ENCODE measurements at places on chromosomes 12 and 14.
A peak's percentile ranks its signal among the peaks of the same experiment; 100 is the strongest.

GRCh38 chr12:75655315-75655806 lies 144.0 kb upstream of the KRR1 start:
- no peak for DNase-seq

DNA sequence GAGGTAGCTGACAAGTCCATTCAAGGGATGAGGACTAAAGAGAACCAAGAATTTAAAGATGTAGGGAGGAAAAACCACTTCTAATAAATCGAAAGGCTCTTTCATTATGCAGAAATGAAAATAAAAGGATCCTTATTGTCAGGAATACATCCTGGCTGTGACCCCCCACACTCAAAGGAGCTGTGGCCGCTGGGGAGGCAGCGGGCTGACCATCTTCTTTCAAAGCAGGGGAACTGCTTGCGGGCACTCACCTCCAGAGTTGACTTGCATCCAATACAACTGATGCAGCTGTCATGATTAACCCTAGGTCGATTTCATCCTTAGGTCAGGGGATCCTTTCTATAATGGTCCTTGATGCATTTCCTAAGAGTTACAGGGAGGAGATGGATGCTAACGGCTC lies 35.3 kb downstream of the TRAFD1 start:
- no peak for DNase-seq

DNA sequence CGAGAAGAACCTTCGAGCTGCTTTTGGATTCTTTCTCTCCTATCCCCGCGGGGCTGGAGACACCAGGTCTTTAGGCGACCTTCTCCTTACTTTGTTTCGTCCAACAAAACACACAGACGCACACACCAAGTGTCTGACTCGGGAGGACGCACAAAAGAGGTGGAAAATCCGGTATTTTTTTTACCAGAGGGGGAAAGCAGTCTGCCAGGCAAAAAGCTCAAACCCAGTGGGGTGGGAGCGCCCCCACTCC lies 2.1 kb downstream of the SIX4 start:
- DNase-seq, result peak; percentile 43

GRCh38 chr12:94754653-94755052 lies 104.3 kb upstream of the TMCC3 start:
- DNase-seq, result no peak

DNA sequence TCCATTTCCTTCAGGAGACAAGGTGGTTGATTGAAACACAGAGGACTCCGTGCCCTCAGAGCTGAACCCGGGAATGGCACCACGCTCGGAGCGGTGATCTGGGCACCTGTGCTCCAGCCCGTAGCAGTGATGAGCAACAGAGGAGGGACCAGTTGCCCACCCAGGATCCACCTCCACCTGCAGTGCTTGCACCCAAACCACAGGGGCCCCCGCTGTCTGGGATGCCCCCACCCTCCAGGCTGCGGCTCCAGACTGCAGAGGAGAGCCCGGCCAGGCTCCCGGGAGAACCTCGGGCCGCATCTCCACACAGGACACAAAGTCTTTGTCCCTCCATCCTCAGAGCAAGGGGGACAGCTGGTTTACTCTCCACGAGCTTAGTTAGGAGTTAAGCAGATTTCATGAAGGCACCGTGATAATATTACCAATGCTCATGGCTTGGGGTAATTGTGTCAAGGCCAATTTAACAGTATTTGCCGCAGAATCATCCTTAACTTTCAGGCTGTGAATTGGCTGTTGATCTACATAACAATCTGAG lies 100.6 kb downstream of the TNFAIP2 start:
- no peak for DNase-seq

- no peak for DNase-seq
These were observed 211.4 kb downstream of the NTF3 start for GRCh38 chr12:5643266-5643665.

All from KBM-7 (cell line).